Activated CD8-positive, alpha-beta memory T cell treated with anti-CD3 and anti-CD28 coated beads, Interleukin-2, amount 10 ng/mL, durations not matched to agents 7 days and 5 days (primary cell): ENCODE measurements at places on chromosomes 13 and 19.

GRCh38 chr19:28283592-28283991 is 929.4 kb downstream of the UQCRFS1 start:
- DNase-seq: no peak

DNA sequence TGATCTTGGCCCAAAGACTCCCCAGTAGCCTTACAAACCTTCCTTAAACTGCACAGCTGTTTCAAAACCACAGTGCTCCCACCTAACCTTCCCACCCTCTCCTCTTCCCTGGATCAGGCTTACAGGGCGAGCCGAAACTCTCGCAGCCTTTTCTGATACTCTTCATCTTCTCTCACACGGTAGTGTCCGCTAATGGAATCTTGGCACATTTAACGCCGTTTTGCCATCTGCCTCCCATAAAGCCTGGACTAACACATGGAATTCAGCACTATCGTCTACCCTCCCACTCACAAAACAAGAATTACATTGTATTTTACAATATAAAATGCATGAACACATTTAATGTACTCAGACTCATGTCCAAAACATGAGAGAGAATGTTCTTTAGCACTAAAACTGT is 135.9 kb downstream of the RAP2A start:
- DNase-seq: no peak

DNA sequence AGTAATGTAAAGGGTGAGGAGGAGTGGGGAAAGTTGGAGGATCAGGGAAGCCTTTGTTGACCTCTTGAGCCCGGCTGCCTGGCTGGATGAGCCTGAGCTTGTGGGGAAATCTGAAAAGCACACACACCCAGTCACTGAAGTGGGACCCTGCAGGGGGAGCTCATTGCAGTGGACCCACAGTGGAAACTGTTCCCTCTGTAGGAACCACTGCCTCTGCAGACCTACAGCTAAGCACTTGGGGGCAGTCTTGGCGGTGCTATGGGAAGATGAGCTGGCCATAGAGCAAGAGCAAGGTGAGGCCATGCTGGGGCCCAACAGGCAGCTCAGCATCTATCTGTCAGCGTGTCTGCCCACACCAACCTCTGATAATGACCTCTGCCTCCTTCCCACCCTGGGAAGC is 294.8 kb downstream of the TSHZ3 start:
- peak; percentile 47 for DNase-seq

- no peak for DNase-seq
Observed at GRCh38 chr13:33711436-33711835, 106.5 kb upstream of the RFC3 start.

GRCh38 chr19:13252569-13253335 is 102.5 kb downstream of the IER2 start:
- no peak for DNase-seq

- DNase-seq: no peak
Observed at GRCh38 chr13:71864986-71865873, 1.8 kb downstream of the DACH1 start.

DNA sequence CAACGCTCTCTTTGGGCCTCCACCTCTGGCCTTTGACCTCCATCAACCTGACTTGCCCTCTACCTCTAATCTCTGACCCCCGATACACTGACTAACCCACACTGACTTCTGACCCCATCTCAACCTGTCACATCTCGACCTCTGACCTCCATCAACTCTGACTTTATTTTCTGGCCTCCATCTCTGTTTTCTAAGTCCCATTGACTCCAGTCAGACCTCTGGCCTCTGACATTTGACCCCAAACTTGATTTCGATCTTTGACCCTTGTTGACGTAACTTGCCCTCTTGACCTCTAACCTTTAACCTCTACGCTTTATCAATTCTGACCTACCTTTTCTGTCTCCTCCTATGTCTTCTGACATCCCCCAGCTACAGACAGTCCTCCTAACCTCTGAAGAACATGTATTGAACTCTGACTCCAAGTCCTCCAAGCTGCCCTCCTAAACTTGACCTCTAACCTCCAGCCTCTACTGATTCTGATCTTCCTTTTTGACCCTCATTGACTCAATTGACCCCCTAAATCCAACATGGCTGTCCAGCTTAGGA is 780 bp downstream of the ACP4 start:
- no peak for DNase-seq

GRCh38 chr13:113855012-113855921 is 8.6 kb downstream of the GAS6 start:
- DNase-seq: no peak

- DNase-seq: no peak
Observed at GRCh38 chr19:53958168-53958571, 4.6 kb upstream of the CACNG8 start.

DNA sequence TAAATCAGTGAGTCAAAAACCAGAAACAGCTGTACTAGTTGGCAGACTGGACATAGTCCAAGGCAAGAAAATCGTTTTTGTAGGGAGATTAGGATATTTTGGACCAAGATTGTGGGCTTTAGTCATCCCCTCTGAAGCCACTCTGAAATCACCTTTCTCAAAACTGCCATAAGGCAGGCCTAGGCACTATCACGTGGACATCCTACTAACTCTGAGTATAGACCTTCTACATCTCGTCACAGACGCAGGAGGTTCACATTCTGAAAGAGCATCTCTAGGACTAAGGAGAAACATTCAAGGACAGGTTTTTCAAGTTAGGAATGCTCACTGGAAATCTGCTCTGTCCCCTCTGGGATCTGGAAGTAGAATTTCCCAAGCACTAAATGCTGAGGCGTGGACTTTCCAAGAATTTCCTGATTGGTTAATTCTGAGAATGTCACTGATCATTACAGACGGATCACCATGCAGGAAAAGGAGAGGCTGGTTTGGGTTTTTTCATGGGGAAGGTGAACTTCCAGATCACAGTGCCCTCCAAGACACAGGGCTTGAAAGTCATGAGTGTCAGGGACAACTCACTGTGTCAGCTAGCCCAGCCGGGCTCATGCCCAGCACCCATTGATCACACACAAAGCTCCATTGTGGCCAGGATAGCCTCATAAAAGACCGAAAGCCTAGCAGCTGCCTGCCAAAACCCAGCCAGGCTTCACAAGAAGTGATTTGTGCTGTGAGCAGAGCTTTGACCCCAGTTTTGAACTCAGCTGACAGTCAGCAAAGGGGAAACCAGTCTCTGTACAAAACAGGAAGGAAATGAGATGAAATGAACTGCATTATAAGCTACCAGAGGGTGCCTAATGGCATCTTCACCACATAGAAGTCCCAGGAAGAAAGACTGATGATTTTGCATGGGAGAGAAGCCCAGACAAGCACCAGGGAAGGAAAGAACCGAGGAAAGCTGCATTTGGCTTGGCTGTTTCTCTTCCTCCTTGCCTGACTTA is 2.7 kb upstream of the RUBCNL start:
- no peak for DNase-seq

GRCh38 chr19:47274891-47275761 is 441 bp downstream of the INAFM1 start:
- peak; percentile 57 for DNase-seq

DNA sequence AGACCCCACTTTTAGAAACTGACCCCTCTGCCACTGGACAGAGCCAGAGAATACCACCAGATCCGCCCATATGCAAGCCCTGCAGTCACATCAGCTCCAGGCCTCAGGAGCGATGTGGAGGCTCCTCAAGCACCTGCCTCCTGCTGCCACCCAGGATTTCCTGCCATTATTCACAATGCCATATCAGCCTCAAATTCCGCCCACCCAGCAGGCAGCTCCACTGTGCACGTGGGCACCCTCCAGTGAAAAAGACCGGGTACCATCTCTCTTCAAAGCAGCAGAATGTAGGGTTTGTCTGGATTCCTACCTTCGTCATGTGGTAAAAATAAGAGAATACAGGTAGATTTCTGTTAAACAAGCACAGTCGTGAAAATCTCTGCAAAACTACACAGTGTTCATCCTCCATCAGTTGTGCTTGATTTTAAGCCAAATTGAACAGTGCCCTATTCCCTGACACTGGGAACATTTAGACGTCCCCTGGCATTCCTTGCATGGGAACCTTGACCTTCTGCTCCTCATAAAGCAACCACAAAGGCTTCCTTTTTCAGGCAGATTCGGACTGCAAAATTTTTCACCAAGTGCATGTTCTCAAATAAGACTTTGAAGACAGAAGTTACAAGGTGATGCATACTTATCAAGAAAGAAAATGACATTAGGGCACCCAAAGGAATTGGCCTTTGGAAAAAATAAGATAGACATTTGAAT is 56.4 kb downstream of the FAM124A start:
- DNase-seq: no peak

GRCh38 chr13:97274829-97275649 is 52.9 kb downstream of the MBNL2 start:
- DNase-seq: no peak

GRCh38 chr19:14203177-14203576 is 2.8 kb downstream of the ADGRL1 start:
- DNase-seq: no peak

GRCh38 chr19:5132698-5133651 is 164.1 kb downstream of the KDM4B start:
- DNase-seq: no peak

- no peak for DNase-seq
Observed at GRCh38 chr13:112619730-112620631, 32.0 kb upstream of the TUBGCP3 start.

DNA sequence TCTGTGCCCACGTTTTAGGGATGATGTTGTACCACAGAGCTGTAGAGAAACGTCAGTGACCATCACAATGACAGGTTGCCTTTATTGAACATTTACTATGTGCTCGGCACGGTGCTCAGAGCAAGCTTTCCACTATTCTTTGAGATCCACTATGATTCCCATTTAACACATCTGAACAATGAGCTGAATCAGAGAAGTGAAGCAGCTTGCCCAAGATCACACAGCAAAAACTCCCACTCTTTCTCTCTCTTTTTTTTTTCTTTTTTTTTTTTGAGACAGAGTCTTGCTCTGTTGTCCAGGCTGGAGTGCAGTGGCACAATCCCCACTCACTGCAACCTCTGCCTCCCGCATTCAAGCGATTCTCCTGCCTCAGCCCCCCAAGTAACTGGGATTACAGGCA is 8.1 kb upstream of the TNFSF9 start:
- no peak for DNase-seq

DNA sequence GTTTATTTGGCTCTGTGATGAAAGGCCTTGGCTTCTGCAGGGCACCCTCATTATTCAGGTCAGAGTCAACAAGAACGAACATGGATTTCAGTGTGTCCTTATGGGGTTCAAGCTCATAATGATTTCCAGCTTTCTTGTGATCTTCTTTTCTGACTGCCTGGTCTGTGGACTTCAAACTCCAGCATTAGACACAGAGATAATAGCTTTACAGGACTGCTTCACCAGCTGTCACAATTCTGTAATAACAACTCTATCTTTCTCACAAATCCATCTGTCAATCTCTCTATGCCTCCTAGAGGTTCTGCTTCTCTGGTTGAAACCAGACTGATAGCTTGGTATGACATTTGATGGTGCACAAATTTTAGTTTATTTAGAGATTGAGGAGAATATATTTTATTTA is 13.1 kb upstream of the SLITRK6 start:
- DNase-seq: no peak
